ENCODE measurements at places on chromosomes 2 and 18. TPM values are rescaled to one million over a fixed set of nuclear protein-coding genes. Genes with fewer than 3 reads are reported as not detected.

DNA sequence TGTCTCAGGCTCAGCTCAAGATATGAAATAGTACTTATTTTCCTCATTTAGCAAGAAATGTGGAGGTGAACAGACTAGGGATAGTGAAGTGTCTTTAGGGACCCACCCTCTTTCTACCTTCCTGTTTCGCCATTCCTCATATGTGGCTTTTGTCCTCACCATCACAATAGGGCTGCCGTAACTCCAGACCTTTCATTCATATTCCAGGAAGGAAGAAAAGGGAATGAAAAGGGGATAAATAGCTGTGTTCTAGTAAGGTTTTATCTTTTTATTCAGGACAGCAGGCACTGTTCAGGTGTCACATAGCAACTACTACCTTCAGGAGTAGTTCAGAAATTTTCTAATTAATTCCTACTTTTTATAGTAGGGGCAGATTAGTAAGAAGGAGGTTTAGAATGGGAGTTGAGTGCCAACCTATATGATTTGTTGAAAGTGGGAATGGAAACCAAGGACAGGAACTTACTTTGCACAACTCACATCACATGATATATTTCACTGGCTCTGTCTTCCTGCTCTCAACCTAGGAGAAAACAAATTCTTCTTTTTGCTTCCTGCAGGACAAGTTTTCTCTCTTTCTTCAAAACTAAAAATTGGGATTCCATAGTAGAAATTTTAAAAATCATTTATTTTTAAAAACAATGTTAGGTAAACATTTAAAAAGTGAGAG, 36.0 kb upstream of the HDAC4 start:
- no peaks in the 10 kb centered on the region for H3K36me3 ChIP-seq
- peaks cover 25% of the 10 kb centered on the region for H3K4me1 ChIP-seq
- DNase-seq, result no peak

GRCh38 chr2:36300697-36301096, 54.9 kb upstream of the CRIM1 start:
- H3K36me3 ChIP-seq, result no peaks in the 10 kb centered on the region
- DNase-seq, result no peak
- H3K27ac ChIP-seq, result no peak overlapping the region

GRCh38 chr18:47389210-47389609, 137.8 kb upstream of the SKOR2 start:
- no peaks in the 10 kb centered on the region for H3K4me1 ChIP-seq
- H3K27ac ChIP-seq, result no peak overlapping the region
- H3K36me3 ChIP-seq, result no peaks in the 10 kb centered on the region
- H3K27me3 ChIP-seq, result no peaks in the 10 kb centered on the region
- DNase-seq, result no peak

DNA sequence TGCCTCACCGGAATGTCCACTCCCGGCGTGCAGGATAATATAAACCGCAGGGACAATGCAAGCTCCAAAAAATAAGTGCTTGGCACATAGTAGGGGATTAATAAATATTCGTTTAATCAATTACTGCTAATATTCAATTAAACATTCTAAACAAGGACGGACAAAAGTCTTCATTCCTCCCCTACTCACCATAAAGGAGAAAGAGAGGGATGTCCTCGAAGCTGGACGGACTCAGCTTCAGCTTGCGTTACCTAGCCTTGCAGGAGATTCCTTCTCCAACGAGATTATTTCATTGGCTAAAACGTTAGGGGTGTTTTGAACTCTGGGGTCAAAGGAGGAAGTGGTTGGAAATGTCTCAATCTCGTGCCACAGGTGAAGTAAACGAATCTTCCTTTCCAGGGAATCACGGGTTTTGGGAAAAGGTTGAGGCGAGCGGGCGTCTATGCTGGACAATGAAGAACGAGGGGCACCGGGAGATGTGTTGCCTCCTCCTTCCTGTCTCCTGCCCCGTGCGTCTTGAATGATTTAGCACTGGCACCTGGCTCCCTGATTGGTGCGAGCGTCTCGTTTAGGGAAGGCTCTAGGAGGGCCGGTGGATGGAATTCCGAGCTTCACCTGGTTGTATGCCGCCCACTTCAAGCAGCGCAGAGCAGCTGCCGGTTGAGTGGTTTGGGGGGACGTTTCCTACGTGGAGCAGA, 2.0 kb upstream of the GAD1 start:
- peaks cover 43% of the 10 kb centered on the region for H3K27me3 ChIP-seq
- H3K4me1 ChIP-seq, result peaks cover 50% of the 10 kb centered on the region
- no peak for DNase-seq

DNA sequence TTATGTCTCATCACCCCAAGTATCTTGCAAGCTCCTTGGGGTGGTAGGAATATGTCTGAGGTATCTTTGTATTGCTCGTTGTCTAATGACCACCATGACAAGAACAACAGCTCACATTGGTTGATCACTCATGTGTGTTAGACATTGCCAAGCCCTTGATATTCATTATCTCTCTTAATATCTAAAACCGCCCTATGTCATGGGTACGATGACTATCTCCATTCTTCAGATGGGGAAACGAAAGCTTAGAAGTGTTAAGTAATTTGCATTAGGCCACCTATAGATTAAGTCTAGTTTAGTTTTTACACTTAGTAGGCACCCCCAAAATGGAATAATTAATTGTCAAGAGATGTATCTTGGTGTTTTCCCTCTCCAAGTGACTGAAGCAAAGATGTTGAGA, 57.0 kb downstream of the ICOS start:
- DNase-seq, result no peak
- no peaks in the 10 kb centered on the region for H3K27me3 ChIP-seq
- H3K36me3 ChIP-seq, result no peaks in the 10 kb centered on the region
- no peak overlapping the region for H3K27ac ChIP-seq

The REG3G gene
- total RNA-seq, result not detected

DNA sequence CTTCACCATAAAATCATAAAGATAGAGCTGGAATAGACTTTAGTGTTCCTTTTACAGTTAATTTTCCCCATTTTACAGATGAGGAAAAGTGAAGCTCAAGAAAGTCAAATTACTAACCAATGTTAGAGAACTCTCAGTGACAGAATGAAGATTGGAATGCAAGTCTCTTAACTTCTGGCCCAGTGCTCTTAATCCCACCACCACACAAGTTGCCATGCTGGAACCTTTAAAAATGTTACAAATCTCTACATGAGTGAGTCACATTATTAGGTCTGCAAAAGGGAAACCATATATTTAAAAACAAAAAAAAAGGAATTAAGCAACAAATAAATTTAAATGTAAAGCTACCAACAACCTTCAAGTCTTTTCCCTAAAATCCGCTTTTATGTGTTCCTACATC, 3.5 kb downstream of the NCKAP1 start:
- H3K27me3 ChIP-seq, result no peaks in the 10 kb centered on the region
- no peaks in the 10 kb centered on the region for H3K36me3 ChIP-seq
- peaks cover 73% of the 10 kb centered on the region for H3K4me1 ChIP-seq
- H3K4me3 ChIP-seq, result no peak overlapping the region

The IL1RN gene
- 253 TPM for total RNA-seq

DNA sequence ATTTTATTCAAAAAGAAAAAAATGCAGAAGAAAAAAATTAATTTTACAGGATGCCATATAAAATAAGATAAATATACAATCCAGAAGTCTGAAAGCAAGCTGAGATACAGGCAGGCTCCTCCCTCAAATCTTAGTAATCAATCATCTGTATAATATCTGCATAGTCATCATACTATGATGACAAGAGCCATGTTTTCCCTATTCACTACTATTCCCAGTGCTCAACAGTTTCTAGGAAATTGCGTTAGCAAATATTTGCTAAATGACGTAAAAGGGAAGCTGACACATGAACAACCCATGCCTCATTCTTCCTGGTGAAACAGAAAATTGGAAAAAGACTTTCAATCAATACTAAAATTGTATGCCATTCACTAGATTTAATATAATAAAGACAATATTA, 793.2 kb downstream of the SUCLG1 start:
- H3K27me3 ChIP-seq, result no peaks in the 10 kb centered on the region
- H3K4me3 ChIP-seq, result no peak overlapping the region
- no peaks in the 10 kb centered on the region for H3K4me1 ChIP-seq

GRCh38 chr2:104702031-104702850, 151.7 kb upstream of the POU3F3 start:
- H3K27me3 ChIP-seq, result no peaks in the 10 kb centered on the region
- no peak overlapping the region for H3K27ac ChIP-seq
- H3K4me3 ChIP-seq, result no peak overlapping the region
- peaks cover 16% of the 10 kb centered on the region for H3K4me1 ChIP-seq

GRCh38 chr18:27206411-27206810, 21.3 kb upstream of the CHST9 start:
- H3K27me3 ChIP-seq, result no peaks in the 10 kb centered on the region
- H3K36me3 ChIP-seq, result no peaks in the 10 kb centered on the region
- no peak overlapping the region for H3K4me3 ChIP-seq
- H3K27ac ChIP-seq, result no peak overlapping the region

GRCh38 chr2:74760875-74761630, 72.9 kb upstream of the HK2 start:
- peak; percentile 37 for DNase-seq
- no peaks in the 10 kb centered on the region for H3K27me3 ChIP-seq
- H3K4me1 ChIP-seq, result no peaks in the 10 kb centered on the region

The CACNB4 gene
- total RNA-seq, result 4.9 TPM

The UGT1A1 gene
- 0.98 TPM for total RNA-seq

- no peak overlapping the region for H3K4me3 ChIP-seq
- DNase-seq, result no peak
- H3K4me1 ChIP-seq, result no peaks in the 10 kb centered on the region
- H3K36me3 ChIP-seq, result no peaks in the 10 kb centered on the region
These were observed 15.3 kb upstream of the LOXHD1 start for GRCh38 chr18:46672062-46672970.

GRCh38 chr18:61196750-61197149, 136.5 kb upstream of the CDH20 start:
- H3K4me3 ChIP-seq, result no peak overlapping the region
- H3K27ac ChIP-seq, result no peak overlapping the region
- H3K27me3 ChIP-seq, result no peaks in the 10 kb centered on the region

GRCh38 chr2:203739351-203739750, 32.9 kb downstream of the CD28 start:
- no peak overlapping the region for H3K27ac ChIP-seq
- no peaks in the 10 kb centered on the region for H3K27me3 ChIP-seq
- H3K4me3 ChIP-seq, result no peak overlapping the region
- no peaks in the 10 kb centered on the region for H3K36me3 ChIP-seq
- DNase-seq, result no peak

- H3K36me3 ChIP-seq, result no peaks in the 10 kb centered on the region
- DNase-seq, result no peak
- no peak overlapping the region for H3K4me3 ChIP-seq
- H3K27me3 ChIP-seq, result no peaks in the 10 kb centered on the region
- no peak overlapping the region for H3K27ac ChIP-seq
- peaks cover 40% of the 10 kb centered on the region for H3K4me1 ChIP-seq
These were observed 107.9 kb upstream of the IL1R2 start for GRCh38 chr2:101883860-101884259.

The CCNT2 gene
- total RNA-seq, result 34.6 TPM

- no peaks in the 10 kb centered on the region for H3K27me3 ChIP-seq
- H3K4me1 ChIP-seq, result no peaks in the 10 kb centered on the region
- no peak for DNase-seq
- no peak overlapping the region for H3K4me3 ChIP-seq
These were observed 349.9 kb upstream of the ZNF521 start for GRCh38 chr18:25701821-25702220.

DNA sequence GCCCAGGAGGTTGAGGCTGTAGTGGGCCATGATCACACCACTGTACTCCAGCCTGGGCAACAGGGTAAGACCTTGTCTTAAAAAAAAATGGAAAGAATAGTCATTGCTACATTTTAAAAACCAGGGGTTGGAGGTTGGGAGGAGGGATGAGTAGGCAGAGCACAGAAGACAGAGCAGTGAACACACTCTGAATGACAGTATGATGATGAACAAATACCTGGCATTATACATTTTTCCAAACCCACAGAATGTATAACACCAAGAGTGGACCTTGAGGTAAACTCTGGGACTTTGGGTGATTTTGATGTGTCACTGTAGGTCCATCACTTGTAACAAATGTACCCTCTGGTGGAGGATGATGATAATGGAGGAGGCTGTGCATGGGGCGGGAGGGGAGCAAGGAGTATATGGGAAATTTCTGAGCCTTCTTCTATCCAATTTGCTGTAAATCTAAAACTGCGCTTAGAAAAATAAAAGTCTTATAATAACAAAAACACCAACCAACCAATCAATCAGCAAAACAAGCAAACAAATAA, 111.4 kb upstream of the PGAP1 start:
- H3K4me3 ChIP-seq, result no peak overlapping the region
- H3K36me3 ChIP-seq, result no peaks in the 10 kb centered on the region
- H3K4me1 ChIP-seq, result peaks cover 8% of the 10 kb centered on the region
- H3K27ac ChIP-seq, result no peak overlapping the region
- no peak for DNase-seq

The DES gene
- 883 TPM for total RNA-seq

The TMEM169 gene
- not detected for total RNA-seq

DNA sequence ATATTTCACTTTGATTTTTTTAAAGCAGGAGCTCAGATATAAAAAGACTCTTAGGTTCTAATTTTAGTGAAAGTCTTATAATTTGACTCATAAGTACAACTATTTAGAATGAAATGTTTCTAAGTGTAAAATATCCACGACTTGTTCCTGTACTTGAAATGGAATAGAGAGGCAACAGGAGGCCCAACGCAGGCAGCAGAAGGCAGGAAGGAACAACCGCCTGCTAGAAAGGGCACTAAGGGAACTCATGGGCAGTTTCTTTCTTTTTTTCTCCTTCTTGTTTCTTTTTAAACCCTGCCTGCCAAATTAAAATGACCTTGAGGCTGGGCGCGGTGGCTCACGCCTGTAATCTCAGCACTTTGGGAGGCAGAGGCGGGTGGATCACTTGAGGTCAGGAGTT, 51.0 kb downstream of the RBMS1 start:
- H3K4me1 ChIP-seq, result no peaks in the 10 kb centered on the region
- no peak for DNase-seq
- no peak overlapping the region for H3K4me3 ChIP-seq
- H3K36me3 ChIP-seq, result no peaks in the 10 kb centered on the region
- H3K27ac ChIP-seq, result no peak overlapping the region
- no peaks in the 10 kb centered on the region for H3K27me3 ChIP-seq

DNA sequence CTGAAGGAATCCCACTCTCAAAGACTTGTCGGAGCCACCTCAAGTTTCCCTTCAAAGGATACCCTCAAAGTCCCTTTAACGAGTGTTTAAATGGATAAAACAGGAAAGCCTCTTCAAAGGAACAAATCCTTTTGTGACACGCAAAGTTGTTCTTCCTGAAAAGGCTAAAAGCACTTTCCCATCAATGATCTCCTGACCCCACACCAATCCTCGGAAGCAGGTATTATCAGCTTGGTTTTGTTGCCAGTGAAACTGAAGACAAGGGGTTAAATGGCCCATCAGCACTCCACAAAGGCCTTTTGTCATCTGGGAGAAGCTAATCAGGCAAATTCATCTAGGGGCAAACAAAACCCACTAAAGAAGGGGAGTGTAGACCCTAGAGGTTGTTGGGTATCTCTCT, 418.0 kb upstream of the ID2 start:
- DNase-seq, result no peak
- no peak overlapping the region for H3K27ac ChIP-seq
- no peaks in the 10 kb centered on the region for H3K27me3 ChIP-seq
- no peaks in the 10 kb centered on the region for H3K4me1 ChIP-seq
